Fibroblast of skin of scalp (primary cell): ENCODE measurements at places on chromosomes 16 and 17.

GRCh38 chr17:74078363-74078941 is 125.0 kb upstream of the RPL38 start:
- no peak for DNase-seq

DNA sequence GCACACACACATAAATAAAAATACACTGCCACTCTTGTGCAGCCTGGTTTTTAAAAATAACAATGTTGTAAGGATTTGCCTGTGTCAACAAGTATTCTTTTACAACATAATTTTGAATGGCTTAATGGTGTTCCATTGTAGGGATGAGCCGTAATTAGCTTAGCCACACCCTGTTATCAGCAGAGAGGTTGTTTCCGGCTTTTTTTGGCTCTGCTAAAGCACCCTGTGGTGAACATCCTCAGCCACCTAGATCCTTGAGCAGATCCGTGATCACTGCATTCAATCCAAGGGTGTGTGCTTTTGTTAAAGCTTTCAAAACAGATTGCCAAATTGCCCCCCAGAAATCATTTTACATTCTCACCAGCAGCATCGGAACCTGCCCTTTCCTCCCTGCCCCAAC is 7.0 kb downstream of the KATNB1 start:
- DNase-seq = no peak

DNA sequence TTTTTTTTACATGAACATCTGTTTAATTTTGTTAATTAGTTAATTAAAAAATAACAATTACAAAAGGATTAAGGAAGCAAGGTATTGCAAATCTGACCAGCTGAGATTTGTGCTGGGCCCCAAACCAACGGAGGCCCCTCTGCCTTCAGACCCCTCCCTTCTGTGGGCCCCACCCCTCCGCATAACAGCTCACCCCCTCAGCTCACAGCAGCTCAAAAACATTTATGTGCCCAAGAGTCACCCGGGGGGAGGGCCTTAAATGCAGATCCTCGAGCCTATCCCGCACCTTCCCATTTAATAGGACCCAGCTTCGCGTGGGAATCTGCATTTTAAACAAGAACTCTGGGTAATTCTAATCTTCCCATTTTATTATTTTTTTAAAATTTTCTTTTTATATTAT is 75.0 kb downstream of the MGAT5B start:
- DNase-seq = no peak

GRCh38 chr16:16884451-16884850 is 505.5 kb downstream of the NPIPA7 start:
- DNase-seq = no peak

DNA sequence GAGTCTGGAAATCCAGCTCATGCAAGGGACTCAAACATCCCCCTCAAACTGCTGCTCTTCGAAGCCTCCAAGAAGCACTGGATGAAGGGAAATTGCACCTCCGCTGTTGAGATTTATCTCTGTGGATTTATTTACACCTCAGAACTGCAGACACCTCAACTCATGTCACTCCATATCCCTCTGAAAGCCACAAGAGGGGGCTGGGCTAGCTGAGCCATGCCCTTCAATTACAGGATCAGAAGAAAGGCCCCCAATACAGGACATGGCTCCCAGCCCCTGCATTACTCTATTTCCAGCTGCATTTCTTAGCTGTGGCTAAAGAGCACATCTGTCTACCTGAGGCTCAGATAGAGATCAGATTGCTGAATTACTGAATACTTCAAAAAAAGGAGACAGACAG is 103.1 kb upstream of the DYNLRB2 start:
- no peak for DNase-seq

DNA sequence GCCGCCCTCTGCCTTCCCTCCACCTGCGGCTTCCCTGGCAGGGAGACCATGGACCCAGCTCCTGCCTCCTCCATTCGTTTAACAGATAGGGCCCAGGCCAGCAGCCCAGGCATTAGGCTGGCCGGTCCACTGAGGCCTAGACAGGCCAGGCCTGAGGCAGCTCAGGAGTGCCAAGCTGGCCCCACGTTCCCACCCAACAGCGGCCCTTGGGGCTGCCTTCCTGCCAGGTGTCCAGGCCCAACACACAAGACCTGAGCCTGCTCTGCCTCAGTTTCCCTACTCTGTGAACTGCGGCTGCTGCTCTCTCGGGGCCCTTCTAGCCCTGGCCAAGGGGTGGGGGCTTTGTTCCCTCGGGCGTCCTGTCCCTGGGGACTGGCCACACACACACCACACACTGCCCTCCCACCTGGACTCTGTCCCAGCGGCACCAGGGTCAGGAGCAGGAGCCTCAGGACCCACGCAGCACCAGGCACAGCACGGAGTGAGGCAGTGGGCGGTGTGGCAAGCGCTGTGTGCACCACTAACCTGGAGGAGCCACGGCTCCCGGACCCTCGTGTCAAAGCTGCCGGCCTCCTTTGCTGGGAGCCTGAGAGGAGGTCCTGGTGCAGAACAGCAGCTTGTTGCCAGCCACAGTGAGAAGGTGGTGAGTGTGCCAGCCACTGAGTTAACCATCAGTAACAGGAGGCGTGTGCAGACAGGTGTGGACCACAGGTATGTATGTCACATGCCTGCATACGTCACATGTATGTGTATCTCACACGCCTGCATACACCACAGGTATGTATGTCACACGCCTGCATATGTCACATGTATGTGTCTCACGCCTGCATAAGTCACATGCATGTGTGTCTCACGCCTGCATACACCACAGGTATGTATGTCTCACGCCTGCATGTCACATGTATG is 14.6 kb upstream of the CDH15 start:
- no peak for DNase-seq

- no peak for DNase-seq
Observed at GRCh38 chr17:44132275-44132821, 8.9 kb upstream of the HDAC5 start.

DNA sequence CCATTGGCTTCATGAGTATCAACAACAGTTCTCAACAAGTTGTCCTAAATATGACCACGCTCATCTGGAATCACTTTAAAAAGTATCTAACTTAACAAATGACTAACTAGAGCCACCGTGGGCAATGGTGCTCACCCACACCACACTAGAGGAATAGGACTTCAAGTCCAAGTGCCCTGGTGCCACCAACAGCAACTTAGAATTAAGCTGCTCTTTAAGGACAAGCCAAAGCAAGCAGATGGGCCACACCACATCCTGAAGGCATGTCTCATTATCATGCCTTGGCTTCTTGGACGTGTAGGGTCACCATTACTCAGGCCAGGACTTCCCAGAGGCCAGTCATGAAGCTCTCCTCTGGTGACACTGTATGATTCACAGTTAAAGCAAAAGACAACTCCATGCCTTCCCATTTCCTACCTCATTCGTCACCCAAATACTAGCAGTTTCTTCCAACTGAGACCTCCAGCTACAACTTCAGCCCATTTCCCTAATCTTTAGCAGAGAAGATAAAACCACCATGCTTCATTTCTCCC is 9.4 kb upstream of the SLC6A4 start:
- DNase-seq = peak; percentile 48

GRCh38 chr16:986411-986810 is 4.8 kb downstream of the SOX8 start:
- DNase-seq = no peak

GRCh38 chr16:25157271-25157875 is 45.8 kb downstream of the LCMT1 start:
- DNase-seq = no peak

- peak; percentile 21 for DNase-seq
Observed at GRCh38 chr17:1907909-1908698, 78.3 kb downstream of the RPA1 start.

DNA sequence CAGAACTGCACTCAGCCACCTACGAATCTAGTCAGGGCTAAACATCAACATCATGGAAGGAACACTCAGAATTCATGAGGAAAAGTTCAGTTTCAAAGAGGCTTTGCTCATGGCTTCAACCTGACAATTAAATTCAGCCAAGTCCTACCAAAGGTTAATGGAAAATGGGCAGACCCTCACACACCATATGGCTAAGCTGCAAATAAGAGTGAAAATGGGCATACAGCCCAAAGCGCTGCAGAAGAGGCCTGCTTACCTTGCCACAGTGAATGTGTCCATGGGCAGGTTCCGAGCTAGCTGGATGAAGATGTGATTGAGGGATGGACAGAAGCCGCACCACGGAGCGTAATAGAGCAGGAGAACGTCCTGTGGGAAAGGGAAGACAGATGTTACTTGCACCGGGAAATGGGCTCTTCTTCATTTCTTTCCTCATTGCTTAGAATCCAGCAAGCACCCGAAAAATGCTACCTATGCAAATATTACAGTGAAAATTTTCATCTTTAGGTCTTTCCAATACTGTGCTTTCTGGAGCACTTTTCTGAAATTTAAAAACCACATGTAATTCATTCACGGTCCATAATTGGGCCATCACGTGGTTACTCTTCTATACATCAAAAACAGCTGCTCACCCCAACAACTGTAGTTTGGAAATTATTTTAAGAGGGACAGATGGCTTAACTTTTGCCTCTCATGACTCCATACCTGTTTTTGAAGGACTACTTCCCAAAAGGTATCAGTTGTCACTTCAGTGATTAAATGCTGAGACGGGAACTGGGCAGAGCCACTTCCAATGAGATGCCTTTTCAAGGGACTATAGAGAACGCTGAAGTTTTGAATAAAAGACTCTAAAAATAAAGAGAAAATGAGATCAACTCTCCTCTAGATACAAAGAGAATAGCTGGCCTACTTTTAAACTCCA is 19.6 kb downstream of the SNN start:
- no peak for DNase-seq

DNA sequence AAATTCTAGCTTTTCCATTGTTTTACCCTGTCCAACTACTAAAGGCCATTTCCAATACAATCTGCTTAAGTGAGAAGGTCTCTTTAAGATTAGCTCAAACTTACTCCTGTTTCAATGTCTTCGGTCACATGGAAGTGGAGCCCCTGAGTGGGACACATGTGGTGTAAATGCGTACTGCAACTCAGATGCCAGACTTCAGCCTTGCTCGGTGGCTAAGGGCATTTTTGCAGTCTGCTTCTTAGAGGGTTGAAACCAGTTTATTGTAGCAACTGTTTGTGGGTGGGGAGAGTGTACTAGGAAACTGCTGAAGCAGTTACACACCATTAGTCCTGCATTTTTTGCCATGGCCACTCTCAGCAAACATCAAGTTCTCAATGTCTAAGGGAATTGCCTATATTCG is 140.6 kb downstream of the PARN start:
- DNase-seq = peak; percentile 65

- no peak for DNase-seq
Observed at GRCh38 chr17:49469831-49470810, 25.0 kb upstream of the NGFR start.

DNA sequence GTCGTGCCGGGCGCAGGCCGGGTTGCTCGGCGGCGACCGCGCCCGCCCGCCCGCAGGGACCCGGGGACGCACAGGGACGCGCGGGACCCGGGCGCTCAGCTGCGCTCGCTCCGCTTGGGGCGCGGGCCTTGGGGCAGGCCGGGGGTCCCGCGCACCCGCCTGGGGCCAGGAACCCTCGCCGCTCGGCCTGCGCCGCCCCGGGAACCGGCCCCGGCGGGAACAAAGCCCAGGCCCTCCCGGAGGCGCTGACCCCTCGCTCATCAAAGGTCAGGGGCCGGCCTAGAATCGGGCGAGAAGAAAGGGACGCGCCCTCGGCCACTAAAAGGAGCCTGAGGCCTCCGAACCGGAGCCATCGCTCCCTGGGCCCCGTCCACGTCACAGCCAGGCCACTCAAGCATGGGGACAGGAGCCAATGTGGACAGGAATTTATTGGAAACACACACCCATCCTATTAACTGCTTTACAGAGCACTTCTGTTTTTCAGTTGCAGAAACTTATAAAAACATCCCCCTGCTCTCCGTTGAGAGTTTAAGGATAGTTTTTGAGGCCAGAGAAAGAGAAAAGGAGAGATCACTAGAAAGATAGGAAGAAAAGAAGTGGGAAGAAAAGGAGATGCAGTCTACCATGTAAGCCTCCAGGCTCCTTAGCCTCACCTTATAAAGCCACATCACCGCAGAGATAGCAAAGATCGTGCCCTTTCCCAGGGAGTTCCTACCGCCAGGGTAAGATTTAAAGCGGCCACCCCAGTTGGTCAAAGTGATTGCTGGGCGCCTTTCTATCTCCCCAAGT is 558 bp upstream of the ZFHX3 start:
- DNase-seq = no peak

DNA sequence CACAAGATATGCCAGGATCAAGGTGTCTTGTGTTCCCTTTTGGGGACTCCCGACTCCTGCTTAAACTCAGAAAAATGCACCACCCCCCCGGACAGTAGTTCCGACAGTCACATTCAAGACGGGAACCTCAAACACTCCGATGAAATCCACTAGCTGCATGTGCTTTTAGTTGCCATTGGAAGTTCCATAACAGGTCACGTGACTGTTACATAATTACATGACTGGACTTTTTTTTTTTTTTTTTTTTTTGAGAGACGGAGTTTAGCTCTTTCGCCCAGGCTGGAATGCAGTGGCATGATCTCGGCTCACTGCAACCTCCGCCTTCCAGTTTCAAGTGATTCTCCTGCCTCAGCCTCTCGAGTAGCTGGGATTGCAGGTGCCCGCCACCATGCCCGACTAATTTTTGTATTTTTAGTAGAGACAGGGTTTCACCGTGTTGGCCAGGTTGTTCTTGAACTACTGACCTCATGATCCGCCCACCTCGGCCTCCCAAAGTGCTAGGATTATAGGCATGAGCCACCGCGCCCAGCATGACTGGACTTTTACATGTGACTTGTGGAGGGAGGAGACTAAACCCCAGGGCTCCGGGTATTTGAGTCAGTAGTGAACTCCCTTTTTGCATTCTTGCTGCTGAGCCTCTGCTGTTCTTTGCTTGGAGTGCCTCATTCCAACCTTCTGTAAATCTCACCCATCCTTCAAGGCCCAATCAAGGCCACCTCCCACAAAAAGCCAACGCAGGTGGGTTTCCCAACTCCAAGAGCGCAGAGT is 1.6 kb downstream of the SIRT7 start:
- peak; percentile 46 for DNase-seq

- no peak for DNase-seq
Observed at GRCh38 chr16:87603684-87604633, 1.7 kb downstream of the JPH3 start.

DNA sequence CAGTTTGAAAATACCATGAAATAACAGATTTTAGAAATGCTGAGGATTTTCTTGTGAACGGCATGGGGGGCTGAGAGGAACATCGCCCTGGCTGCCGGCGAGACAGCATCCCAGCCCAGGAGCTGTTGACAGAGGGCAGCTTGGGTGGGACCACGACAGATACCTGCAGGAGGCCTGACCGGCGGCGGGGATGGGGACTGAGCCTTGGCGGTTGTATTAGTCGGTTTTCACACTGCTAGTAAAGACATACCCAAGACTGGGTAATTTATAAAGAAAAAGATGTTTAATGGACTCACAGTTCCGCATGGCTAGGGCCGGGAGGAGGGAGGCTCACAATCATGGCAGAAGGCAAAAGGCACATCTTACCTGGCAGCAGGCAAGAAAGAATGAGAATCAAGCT is 82.3 kb upstream of the DNAH17 start:
- no peak for DNase-seq
